Kidney (tissue), 22 donors: ENCODE measurements at places on chromosomes 13 and 19. TPM values are rescaled to one million over a fixed set of nuclear protein-coding genes. Genes with fewer than 3 reads are reported as not detected.

The SLC46A3 gene
- 16.7 TPM for total RNA-seq

GRCh38 chr13:20546556-20546955, 20.4 kb upstream of the IFT88 start:
- H3K27me3 ChIP-seq = no peaks in the 10 kb centered on the region
- peaks cover 5% of the 10 kb centered on the region for H3K4me1 ChIP-seq
- no peak overlapping the region for H3K4me3 ChIP-seq
- H3K27ac ChIP-seq = no peak overlapping the region
- no peak for DNase-seq

The KRTDAP gene
- not detected for total RNA-seq

DNA sequence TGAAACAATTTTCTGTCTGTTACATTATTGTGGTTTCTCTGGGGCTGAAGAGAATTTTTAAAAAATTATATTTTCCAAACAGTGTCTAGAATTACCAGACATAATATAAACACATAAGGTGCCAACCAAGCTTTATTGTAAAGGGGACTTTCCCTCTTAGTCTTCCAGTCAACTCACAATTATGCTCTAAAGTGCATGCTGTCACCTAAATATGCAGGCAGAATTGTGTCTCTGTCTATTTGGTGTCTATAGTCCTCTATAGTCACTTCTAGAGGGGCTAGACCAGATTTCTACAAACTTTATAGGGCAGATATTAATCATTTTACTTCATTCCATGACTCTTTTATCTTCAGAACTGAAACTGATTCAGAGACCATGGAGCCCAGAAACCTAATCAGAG, 12.8 kb downstream of the ZNF254 start:
- no peak for DNase-seq
- H3K4me1 ChIP-seq = no peaks in the 10 kb centered on the region
- no peak overlapping the region for H3K27ac ChIP-seq
- H3K4me3 ChIP-seq = no peak overlapping the region

GRCh38 chr13:22536851-22537250, 643.9 kb upstream of the SGCG start:
- H3K36me3 ChIP-seq = no peaks in the 10 kb centered on the region
- H3K4me1 ChIP-seq = no peaks in the 10 kb centered on the region
- no peaks in the 10 kb centered on the region for H3K27me3 ChIP-seq
- DNase-seq = no peak
- H3K4me3 ChIP-seq = no peak overlapping the region
- H3K27ac ChIP-seq = no peak overlapping the region

- no peaks in the 10 kb centered on the region for H3K4me1 ChIP-seq
- no peak for DNase-seq
- no peaks in the 10 kb centered on the region for H3K27me3 ChIP-seq
- no peak overlapping the region for H3K27ac ChIP-seq
- no peaks in the 10 kb centered on the region for H3K36me3 ChIP-seq
- H3K4me3 ChIP-seq = no peak overlapping the region
Measured at GRCh38 chr19:57648331-57649003, 15.5 kb downstream of the ZNF211 start.

DNA sequence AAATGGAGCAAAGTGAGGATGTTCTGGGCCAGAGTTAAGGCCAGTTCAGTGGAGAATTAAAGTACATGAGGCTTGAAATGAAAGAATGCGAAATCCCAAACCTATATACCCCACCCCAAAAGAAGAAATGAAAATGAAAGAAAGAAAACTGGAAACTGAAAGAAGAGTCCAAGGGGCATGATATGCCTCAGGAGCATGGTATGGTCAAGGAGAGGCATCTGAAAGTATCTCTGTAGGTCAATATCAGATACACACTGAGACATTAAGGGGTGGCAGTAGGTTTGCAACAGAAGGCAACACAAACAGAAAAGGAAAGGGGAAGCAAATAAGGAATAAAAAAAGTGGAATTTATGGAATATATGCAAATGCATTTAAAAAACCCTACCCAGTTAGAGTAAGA, 166.5 kb downstream of the COG6 start:
- no peak for DNase-seq
- no peaks in the 10 kb centered on the region for H3K36me3 ChIP-seq
- no peaks in the 10 kb centered on the region for H3K27me3 ChIP-seq
- no peaks in the 10 kb centered on the region for H3K4me1 ChIP-seq

GRCh38 chr13:50701469-50701868, 142.0 kb downstream of the DLEU7 start:
- H3K27ac ChIP-seq = no peak overlapping the region
- H3K27me3 ChIP-seq = no peaks in the 10 kb centered on the region
- no peaks in the 10 kb centered on the region for H3K4me1 ChIP-seq
- H3K4me3 ChIP-seq = no peak overlapping the region

GRCh38 chr13:112603641-112604225, 15.8 kb upstream of the TUBGCP3 start:
- peak; percentile 57 for DNase-seq
- no peak overlapping the region for H3K4me3 ChIP-seq
- no peaks in the 10 kb centered on the region for H3K36me3 ChIP-seq
- no peaks in the 10 kb centered on the region for H3K27me3 ChIP-seq
- no peak overlapping the region for H3K27ac ChIP-seq
- peaks cover 7% of the 10 kb centered on the region for H3K4me1 ChIP-seq

The TYROBP gene
- 77.6 TPM for total RNA-seq

- no peaks in the 10 kb centered on the region for H3K4me1 ChIP-seq
- H3K36me3 ChIP-seq = no peaks in the 10 kb centered on the region
- H3K27ac ChIP-seq = no peak overlapping the region
- DNase-seq = no peak
- no peaks in the 10 kb centered on the region for H3K27me3 ChIP-seq
Measured at GRCh38 chr19:6181119-6181518, 45.7 kb downstream of the ACSBG2 start.

The FUT1 gene
- 4.3 TPM for total RNA-seq

DNA sequence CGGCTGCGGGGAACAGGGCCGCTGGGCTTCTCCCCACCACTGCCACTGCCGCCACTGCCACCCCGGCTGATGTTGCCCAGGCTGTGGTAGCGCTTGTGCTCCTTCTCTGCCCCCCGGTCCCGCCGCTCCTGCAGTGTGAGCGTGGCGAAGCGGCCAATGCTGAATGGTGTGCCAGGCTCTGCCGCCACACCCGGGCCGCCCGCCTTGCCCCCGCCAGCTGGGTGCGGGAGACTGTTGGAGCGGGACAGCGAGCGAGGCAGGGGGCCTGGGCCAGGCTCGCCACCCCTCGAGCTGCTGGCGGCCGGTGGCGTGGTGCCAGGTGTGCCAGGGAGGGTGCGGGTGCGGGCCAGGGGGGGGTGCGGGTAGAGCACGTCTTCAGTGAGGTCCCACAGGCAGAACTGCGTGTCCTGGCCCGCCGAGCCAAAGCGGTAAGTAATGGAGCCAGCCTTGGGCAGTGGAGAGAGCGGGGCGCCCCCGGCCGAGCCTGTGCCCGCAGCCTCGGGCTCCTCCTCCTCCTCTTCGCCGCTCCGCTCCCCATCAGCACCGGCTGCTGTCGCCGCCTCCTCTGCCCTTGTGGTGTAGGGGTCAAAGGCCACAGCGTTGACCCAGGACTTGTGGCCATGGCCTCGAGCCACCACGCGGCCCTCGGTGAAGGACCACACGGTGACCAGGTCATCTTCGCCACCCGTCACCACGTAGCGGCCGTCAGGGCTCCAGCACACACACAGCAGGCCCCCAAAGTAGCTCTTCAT, 3.7 kb upstream of the DMPK start:
- no peaks in the 10 kb centered on the region for H3K27me3 ChIP-seq
- no peak overlapping the region for H3K4me3 ChIP-seq
- H3K27ac ChIP-seq = no peak overlapping the region
- peaks cover 20% of the 10 kb centered on the region for H3K36me3 ChIP-seq

The MEIOSIN gene
- not detected for total RNA-seq

The CPB2 gene
- not detected for total RNA-seq

- H3K36me3 ChIP-seq = no peaks in the 10 kb centered on the region
- no peaks in the 10 kb centered on the region for H3K27me3 ChIP-seq
- H3K27ac ChIP-seq = no peak overlapping the region
- H3K4me1 ChIP-seq = no peaks in the 10 kb centered on the region
Measured at GRCh38 chr19:44582581-44583265, 30.6 kb upstream of the IGSF23 start.

The IGFLR1 gene
- total RNA-seq = 22.3 TPM

DNA sequence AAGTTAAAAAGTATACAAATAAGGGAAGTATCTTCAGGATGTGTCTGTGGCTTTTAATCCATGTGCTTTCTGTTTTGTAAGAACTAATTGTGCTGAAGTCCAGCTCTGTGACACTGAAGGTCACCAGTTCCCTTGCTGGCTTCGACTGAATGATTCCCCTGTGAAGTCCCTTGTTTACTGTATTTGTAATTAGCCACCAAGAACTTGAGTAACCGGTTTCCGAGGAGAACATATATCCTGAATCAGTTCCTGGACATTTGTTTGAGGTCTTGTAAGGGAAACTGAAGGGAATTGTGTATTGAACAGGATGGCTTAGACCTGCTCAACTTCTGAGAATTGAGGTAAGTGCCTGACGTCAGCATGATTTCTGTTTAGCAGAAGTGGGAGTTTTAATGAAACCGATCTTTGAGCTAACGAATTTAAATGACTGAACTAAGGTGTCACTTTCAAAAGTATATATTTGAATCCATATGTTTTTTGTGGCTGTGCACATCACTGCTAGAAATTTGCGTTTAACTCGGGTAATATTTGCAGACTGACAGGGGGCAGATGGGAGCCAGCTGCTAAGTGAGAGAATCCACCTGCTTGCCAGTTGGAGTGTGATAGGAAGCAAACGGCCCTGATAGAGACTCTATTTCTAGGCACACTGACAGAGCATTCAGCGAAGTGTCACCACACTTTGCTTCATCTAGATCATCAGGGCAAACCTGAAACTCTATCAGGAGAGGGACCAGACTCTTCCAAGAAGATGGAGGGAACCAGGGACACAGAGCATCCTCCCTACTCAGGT, 530.0 kb downstream of the RFC3 start:
- H3K27me3 ChIP-seq = no peaks in the 10 kb centered on the region
- H3K4me3 ChIP-seq = no peak overlapping the region

The COX6B2 gene
- 3.8 TPM for total RNA-seq

The ACTMAP gene
- 8.7 TPM for total RNA-seq

GRCh38 chr13:41054919-41055619, 6.2 kb upstream of the WBP4 start:
- H3K27me3 ChIP-seq = no peaks in the 10 kb centered on the region
- no peaks in the 10 kb centered on the region for H3K4me1 ChIP-seq
- no peak overlapping the region for H3K27ac ChIP-seq
- no peak for DNase-seq
- H3K36me3 ChIP-seq = no peaks in the 10 kb centered on the region

DNA sequence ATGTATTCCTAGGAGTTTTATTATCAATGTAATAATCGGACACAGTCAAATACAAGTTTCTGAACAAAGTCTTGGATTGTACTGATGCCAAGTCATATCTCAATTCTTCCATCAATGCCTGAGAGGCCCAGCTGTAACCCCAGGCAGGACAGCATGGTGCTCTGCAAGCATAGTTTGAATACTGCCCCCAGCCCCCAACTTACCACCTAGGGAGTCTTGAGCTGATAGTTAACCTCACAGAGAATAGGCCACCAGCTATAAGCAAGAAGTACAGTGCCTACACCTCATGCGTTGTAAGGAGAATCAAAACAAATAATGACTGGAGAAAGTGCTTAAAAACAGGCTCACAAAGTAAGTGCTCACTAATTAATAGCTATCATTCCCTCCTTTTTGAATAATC, 2.7 kb downstream of the PROSER1 start:
- H3K4me3 ChIP-seq = peak overlapping the region; percentile 76
- no peak overlapping the region for H3K27ac ChIP-seq
- H3K4me1 ChIP-seq = peaks cover 17% of the 10 kb centered on the region
- DNase-seq = no peak

The ZNF805 gene
- total RNA-seq = 17.3 TPM

GRCh38 chr19:32816555-32817099, 52.9 kb downstream of the SLC7A9 start:
- no peak overlapping the region for H3K27ac ChIP-seq
- H3K4me1 ChIP-seq = no peaks in the 10 kb centered on the region
- no peaks in the 10 kb centered on the region for H3K27me3 ChIP-seq
- no peaks in the 10 kb centered on the region for H3K36me3 ChIP-seq
- H3K4me3 ChIP-seq = no peak overlapping the region
- no peak for DNase-seq

DNA sequence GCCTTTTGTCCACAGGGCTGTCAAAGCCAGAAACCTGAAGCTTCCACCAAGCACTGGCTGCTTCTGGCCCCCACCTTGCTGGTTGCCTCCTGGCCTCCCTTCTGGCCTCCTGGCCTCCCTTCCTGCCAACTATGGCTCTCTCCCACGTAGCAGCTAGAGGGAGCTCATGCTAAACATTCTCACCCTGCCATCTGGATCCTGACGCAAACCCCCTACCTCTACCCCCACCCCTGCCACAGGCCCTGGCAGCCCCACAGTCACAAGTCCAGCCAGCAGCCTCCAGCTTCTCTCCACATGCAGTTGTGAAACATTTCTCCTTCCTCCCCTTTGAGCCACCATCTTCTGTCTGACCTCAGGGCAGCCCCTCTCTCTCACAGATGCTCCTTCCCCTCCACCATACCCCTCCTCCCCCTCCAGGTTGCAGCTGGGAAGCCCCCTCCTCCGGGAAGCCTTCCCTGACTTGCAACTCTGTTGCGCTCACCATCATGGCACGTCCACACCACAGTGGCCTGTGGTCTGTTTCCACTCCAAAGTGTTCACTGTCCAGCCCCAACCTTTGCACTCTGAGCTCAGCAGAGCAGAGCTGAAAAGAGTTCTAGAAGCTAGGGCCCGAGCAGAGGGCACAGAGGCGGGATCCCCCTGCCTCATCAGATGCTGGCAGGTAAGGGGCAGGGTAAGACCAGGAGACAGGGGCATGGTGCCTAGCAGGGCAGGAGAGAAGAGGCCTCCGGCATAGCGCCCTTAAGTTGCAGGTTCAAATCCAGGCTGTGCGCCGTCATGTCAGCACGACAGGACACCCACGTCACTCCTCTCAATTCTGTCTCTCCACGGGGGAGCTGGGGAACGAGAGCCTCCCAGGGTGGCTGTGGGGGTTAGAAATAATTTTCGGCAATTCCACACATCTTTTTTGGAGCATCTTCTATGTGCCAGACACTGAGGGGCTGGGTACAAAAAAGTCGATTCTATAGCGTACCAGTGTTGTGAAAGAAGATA, 7.3 kb downstream of the ADGRL1 start:
- H3K4me1 ChIP-seq = no peaks in the 10 kb centered on the region
- no peak overlapping the region for H3K4me3 ChIP-seq
- no peaks in the 10 kb centered on the region for H3K27me3 ChIP-seq
- DNase-seq = no peak
- H3K27ac ChIP-seq = no peak overlapping the region

DNA sequence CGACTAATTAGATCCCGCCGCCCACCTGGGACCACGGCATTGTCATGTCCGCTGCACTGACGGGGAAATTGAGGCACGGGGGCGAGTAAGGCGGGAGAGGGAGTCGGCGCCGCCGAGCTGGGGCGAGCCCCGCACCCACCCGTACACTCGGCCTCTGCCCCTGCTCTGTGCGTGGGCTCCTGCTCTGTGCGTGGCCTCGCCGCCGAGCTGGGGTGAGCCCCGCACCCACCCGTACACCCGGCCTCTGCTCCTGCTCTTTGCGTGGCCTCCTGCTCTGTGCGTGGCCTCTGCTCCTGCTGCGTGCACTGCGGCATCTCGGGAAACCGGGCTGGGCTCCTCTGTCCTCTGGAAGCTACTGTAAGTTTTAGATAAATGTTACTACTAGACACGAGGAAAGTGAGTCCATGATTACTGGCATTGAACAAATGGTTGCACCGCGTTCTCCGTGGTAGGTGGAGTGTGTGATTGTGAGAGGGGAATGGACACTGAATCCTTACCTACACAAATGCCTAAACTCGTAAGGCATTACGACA, 826 bp upstream of the C1QTNF9 start:
- H3K27ac ChIP-seq = no peak overlapping the region
- no peaks in the 10 kb centered on the region for H3K27me3 ChIP-seq
- no peaks in the 10 kb centered on the region for H3K4me1 ChIP-seq
- no peak for DNase-seq
- H3K4me3 ChIP-seq = no peak overlapping the region

The OR4F17 gene
- 0.35 TPM for total RNA-seq
